ENCODE measurements at places on chromosomes 11 and 22.
A peak's percentile ranks its signal among the peaks of the same experiment; 100 is the strongest.

- DNase-seq, result no peak
Observed at GRCh38 chr11:9001736-9002135, 2.1 kb downstream of the NRIP3 start.

GRCh38 chr22:36243986-36244385 is 4.7 kb upstream of the APOL2 start:
- no peak for DNase-seq

- no peak for DNase-seq
Observed at GRCh38 chr11:102144357-102145355, 34.4 kb downstream of the YAP1 start.

GRCh38 chr11:117582433-117582832 is 214.6 kb downstream of the DSCAML1 start:
- no peak for DNase-seq

GRCh38 chr11:14668731-14669301 is 25.2 kb downstream of the PDE3B start:
- no peak for DNase-seq

DNA sequence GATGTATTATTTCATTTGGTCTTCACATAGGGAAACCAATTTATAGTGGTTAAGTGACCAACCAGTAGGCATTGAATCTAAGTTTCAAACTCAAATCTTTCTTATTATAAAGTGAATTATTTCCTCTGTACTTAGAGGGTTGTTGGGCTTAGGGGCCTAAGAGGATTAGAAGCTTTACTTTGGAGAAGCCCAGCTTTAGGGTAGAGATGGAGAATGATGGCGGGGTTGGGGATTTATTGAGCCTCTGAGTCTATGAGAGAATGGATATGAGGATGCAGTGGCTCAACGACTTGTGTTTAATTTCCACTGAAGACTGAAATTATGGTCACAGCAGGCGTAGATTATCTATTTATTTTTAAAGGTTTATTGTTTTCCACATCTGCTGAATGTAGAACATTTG is 55.5 kb downstream of the CHRDL2 start:
- no peak for DNase-seq

- no peak for DNase-seq
Observed at GRCh38 chr11:120513436-120514315, 2.1 kb downstream of the GRIK4 start.

DNA sequence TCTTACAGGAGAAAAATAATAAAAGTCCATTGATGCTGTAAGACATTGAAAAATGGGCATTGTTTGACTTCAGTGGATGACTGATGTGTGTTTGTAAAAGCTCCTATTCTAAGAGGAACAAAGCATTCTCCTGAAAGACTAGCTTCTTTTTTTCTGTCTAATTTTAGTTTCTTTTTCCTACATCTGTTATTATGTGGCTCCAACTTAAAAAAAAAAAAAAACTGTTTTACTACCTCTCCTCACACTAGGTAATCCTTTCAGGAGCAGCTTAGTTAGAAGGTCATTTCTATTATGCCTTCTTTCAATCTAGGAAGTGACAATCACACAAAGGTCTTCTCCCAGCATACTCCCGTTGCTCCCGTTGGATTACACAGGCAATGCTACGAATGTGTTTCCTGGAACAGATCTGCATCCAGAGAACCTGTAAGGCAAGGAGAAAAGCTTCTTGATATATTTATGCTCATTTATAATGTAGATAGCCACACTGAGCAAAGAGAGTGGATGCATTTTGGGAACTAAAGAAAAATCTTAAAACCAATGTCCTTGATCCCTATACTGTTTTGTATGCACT is 595.1 kb upstream of the CCDC179 start:
- no peak for DNase-seq

GRCh38 chr11:7436657-7437056 is 48.6 kb upstream of the OLFML1 start:
- peak; percentile 12 for DNase-seq

DNA sequence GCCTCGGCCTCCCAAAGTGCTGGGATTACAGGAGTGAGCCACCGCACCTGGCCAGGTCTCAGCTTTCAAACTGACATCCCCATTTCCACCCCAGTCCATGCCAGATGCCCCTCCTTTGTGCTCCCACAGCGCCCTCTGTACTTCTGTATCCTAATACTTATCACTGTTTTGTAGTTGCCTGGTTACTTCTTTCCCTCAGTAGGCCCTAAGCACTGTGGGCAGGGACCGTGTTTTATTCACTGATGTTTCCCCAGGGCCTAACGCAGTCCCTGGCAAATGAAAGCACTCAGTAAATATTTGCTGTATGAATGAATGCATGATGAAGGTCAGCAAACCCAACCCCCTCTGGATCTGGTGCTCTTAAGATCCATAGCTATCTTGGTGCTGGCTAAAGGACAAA is 2.2 kb upstream of the TRIM3 start:
- no peak for DNase-seq

GRCh38 chr22:30612789-30613188 is 5.8 kb downstream of the TCN2 start:
- no peak for DNase-seq

- DNase-seq, result no peak
Observed at GRCh38 chr22:23269441-23270211, 89.3 kb downstream of the BCR start.

DNA sequence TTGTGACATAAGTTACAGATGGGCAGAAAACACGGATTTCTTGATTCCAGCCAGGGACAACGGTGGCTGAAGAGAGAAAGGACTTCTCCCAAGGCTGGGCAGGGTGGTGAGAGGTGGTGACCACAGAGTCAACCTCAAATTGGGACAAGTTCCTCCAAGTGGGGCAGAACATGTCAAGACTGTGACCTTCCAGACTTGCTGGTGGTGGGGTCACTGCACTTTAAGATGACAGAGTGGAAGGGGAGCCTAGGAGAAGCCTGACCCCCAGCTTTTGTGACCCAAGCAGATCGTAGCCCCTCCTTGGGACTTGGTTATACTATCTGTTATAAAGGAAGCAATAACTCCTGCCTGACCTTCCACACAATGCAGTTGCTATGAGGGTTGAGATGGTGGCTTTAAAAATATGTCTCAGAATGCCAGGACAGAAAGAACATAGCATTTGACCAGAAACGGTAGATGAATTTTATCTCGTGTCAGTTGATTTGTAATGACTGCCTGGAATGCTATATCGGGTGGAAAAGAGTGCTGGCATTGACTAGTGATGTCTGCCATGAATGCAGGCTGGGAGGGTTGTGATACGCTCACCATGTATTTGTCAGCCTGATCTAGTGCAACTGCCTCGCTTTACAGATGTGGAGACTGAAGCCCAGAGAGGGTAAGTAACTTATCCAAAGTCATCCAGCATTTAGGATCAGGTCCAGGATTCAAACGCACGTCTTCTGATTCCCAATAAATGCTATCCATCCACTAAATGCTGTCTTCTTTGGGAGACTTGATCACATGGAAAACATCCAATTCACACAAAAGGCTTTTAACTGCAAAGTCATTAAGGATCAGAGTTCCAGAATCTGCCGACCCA is 18.3 kb downstream of the TST start:
- no peak for DNase-seq

DNA sequence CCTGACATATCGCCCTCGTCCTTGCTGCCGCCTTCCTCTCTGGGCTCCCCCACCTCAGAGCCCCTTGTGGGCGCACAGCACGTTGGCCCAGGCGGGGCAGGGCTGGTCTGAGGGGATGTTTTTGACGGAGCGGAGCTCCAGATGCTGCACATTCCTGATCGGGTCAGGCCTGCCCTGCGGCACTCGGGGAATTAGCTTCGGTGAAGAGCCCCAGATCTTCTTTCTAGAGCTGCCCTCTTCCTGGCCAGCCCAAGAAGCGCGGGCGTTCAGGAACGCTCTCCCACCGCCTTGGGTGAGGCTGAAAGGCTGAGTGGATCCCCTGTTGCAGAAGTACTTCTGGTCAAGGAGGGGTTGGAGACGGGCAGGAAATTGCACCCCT is 12.1 kb downstream of the YPEL4 start:
- DNase-seq, result no peak

DNA sequence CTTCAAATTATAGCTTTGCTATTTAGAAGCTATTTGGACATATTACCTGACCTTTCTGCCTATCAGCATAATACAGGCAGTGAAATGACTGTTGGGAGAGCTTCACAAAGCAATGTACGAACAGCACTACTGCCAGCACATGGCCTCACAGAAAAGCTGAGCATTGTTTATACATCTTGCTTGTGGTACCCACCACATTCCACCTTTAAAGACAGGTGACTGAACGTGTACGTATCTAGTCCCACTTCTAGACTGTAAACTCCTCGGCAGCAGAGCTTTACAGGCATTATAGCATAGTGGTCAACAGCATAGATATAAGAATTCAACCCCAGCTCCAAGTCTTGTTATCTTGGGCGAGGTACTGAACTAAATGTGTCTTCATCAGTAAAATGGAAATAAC is 1.6 kb downstream of the JOSD1 start:
- DNase-seq, result no peak

DNA sequence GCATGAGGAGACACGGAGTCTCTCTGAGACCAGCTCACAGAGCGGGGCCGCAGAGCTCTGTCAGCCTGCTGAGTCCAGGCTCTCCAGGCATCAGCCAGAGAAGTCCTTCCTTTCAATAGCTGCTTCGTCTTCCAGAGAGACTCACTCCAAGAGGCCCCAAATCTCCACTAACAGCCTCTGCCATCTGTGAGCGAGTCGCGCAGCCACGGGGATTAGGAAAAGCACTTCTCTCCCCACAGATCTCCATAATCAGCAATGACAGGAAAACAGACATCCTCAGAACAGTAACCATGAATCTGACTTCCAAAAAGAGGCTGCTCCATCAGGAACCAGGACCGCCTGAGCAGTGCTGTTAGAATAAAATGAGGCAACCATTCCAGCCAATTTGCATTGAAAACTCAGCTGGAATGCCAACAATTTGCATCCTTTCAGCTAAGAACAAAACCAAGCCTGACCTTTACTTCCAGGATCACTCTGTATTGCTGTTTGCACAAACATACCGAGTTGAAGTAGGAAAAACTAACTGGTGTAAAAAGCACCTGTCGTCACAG is 65.4 kb downstream of the SMCO4 start:
- no peak for DNase-seq

- DNase-seq, result no peak
Observed at GRCh38 chr11:88164806-88165585, 10.2 kb downstream of the RAB38 start.

Data from midbrain (tissue), 1 donor.